Heart left ventricle (tissue), 16 donors: ENCODE measurements at places on chromosomes 5 and 9. TPM values are rescaled to one million over a fixed set of nuclear protein-coding genes. Genes with fewer than 3 reads are reported as not detected.

Gene ADGRD2
- not detected for total RNA-seq

Gene CCDC180
- 0.69 TPM for total RNA-seq

Gene SAP30L
- total RNA-seq, result 37.4 TPM

Gene MEGF10
- total RNA-seq, result 0.37 TPM

Gene FASTKD3
- total RNA-seq, result 5.8 TPM

DNA sequence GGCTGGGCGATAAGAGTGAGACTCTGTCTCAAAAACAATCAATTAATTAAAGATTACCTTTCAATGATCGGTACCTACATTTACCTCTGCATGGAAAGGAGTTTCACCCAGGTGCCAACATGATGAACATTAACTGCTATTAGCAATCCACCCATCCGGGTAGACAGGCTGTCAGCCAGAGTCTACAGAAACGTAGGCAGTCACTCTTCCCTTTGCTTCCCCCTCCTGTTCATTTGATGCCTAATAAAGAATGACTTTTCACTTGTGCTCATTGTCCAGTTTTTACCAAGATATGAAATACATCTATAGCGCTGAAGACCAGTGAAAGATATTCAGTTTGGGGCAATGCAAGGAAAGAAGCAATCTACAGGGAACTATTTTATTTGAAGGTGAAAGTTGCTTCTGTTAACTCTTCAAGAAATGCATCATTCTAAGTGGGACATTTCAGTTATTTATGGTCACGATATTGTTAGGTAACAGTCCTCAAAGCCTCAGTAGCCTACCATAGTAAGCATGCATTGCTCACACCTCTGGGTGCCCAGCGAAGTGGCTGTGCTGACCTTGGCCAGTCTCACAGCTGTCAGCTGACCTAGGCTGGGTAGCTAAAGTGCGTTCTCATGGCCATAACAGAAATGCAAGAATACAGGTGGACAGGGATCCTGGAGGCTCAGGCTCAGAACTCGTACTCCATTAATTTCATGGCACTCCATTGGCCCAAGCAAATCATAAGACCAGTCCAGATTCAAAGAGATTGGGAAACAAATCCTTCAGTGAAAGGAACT lies 87.2 kb upstream of the DMRT1 start:
- H3K4me3 ChIP-seq, result no peak overlapping the region
- peaks cover 5% of the 10 kb centered on the region for H3K4me1 ChIP-seq
- no peak for DNase-seq
- no peaks in the 10 kb centered on the region for H3K27me3 ChIP-seq
- no peaks in the 10 kb centered on the region for H3K36me3 ChIP-seq

GRCh38 chr5:16866273-16866672 lies 69.8 kb downstream of the MYO10 start:
- no peak overlapping the region for H3K4me3 ChIP-seq
- no peaks in the 10 kb centered on the region for H3K27me3 ChIP-seq
- H3K4me1 ChIP-seq, result peaks cover 5% of the 10 kb centered on the region
- no peak for DNase-seq
- no peaks in the 10 kb centered on the region for H3K36me3 ChIP-seq

- no peaks in the 10 kb centered on the region for H3K36me3 ChIP-seq
- no peak for DNase-seq
- H3K27me3 ChIP-seq, result no peaks in the 10 kb centered on the region
- H3K4me1 ChIP-seq, result no peaks in the 10 kb centered on the region
- no peak overlapping the region for H3K4me3 ChIP-seq
These were observed 89.7 kb downstream of the ELAVL2 start for GRCh38 chr9:23736293-23736692.

GRCh38 chr5:156936972-156937371 lies 26.1 kb downstream of the TIMD4 start:
- no peak overlapping the region for H3K27ac ChIP-seq
- no peak for DNase-seq
- no peaks in the 10 kb centered on the region for H3K27me3 ChIP-seq
- H3K4me3 ChIP-seq, result no peak overlapping the region

DNA sequence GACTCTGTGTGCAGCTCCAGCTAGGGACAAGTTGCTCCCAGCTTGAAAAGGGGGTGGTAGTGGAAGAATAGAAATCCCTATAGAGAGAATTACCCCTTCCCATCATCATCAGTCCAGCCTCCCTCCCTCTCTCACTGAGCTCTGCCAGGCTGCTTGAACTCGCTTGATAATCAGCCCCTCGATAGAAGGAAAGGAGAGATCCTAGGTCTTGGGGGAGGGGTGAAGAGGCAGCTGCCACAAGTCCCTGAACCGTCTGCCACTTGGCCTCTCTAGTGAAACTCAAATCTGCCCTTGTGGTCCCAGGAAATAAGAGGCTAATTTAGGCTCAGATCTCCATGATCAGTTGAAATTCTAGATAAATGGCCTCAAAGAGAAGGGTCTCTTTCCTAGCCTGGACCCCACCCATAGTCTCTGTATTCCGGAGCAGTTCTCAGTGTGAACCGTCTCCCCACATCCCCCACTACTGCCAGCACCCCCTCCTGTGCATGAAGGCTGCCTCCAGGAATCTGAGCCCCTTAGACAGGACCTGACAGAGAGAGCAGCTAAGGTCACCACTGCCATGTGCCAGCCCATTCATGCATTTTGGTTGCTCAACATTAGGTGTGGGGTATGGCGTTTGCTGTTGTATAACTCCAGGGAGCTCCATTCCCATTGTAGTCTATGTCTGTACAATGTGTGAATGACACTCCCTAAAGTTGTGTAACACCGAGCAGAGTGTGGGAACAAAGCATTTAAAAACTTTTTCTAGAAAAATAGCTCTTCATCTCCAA lies 5.5 kb downstream of the DNAJB5 start:
- peaks cover 76% of the 10 kb centered on the region for H3K4me1 ChIP-seq
- H3K36me3 ChIP-seq, result peaks cover 20% of the 10 kb centered on the region
- DNase-seq, result no peak
- peak overlapping the region; percentile 96 for H3K27ac ChIP-seq
- H3K27me3 ChIP-seq, result no peaks in the 10 kb centered on the region

DNA sequence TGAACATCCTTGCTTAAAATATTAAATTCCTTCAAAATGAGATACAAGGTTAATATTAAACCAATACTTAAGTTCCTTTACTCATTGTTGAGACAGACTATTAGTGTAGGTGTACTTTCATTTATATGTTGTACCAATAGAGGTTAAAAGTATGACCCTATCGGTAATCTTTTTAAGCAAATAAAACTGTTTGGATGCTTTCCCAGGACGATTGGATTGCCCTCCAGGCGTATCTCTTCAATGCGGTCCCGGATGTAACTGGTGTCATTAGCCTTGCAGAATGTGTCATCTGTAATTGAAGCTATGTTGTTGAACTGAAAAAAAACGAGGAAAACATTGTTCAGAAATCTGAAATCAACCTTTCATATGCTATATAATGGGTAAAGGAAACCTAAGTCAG lies 18.9 kb downstream of the OGN start:
- peak overlapping the region; percentile 30 for H3K27ac ChIP-seq
- no peak for DNase-seq
- no peaks in the 10 kb centered on the region for H3K27me3 ChIP-seq
- no peaks in the 10 kb centered on the region for H3K36me3 ChIP-seq
- no peaks in the 10 kb centered on the region for H3K4me1 ChIP-seq

- H3K4me3 ChIP-seq, result no peak overlapping the region
- H3K27ac ChIP-seq, result no peak overlapping the region
- H3K36me3 ChIP-seq, result no peaks in the 10 kb centered on the region
- H3K27me3 ChIP-seq, result no peaks in the 10 kb centered on the region
- no peak for DNase-seq
These were observed 79.0 kb upstream of the TMEM252 start for GRCh38 chr9:68619636-68620035.

DNA sequence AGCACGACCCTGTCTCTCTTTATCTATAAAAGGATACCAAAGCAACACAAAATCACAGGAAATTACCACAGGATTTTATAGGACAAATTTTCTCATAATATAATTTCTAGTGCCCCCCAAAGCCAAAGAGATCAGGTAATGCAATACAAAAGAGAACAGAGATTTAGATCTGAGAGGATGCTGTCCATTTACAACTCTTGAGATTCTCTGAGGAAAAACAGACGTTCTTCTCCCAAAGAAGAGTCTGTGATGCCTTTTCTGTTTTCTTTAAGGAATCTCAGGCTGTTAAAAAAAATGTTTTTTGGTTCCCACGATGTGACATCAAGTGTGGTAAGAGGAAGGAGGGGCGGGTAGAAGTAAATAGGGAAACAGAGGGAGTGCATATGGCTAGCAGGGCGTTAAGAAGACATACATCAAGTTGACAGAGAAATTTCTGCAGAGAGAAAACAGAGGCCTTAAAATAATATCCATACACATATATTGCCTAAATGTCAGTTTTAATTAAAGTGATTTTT lies 274.7 kb downstream of the YTHDC2 start:
- no peaks in the 10 kb centered on the region for H3K4me1 ChIP-seq
- DNase-seq, result no peak
- H3K4me3 ChIP-seq, result no peak overlapping the region

- H3K27ac ChIP-seq, result no peak overlapping the region
- H3K4me3 ChIP-seq, result peak overlapping the region; percentile 39
- no peaks in the 10 kb centered on the region for H3K36me3 ChIP-seq
- DNase-seq, result no peak
These were observed 207.0 kb downstream of the MEF2C start for GRCh38 chr5:88675708-88676636.

DNA sequence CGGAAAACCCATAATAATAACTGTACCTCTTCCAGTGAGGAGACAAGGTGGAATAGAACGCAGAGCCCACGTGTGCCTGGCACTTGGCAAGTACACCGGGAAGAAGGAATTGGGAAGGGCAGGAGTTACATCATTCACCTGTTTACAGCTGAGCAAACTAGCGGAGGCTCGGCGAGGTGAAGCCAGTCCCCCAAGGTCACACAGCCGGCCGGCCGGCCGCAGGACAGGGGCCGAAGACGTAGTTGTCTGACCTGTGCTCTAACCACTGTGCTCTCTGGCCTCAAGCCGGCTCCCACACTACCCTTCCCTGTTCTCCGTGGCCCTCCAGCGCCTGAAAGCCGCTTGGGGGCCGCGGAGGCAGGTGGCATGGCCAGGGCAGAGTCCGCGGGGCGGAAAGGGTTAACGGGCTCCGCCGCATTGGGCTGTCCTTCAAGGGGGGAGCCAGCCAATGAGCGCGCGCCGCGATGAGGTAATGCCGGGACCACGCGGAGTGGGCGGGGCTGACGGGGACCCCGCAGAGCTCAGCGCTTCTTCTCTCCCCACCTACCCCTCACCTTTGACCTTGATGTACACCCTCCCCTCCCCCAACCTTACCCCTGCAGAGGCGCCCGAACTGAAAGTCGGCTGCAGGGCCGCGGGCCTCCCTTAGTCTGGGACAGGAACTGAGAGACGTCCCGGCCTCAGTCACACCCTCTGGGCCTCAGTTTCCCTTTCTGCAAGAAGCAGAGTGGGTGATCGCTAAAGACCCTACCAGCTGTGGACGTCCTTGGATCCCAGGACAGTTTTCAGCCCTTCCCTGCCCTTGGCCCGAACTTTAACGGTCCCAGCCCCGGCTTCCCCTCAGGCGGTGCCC lies 125.1 kb downstream of the C9orf50 start:
- peak overlapping the region; percentile 62 for H3K4me3 ChIP-seq
- H3K27me3 ChIP-seq, result no peaks in the 10 kb centered on the region
- H3K4me1 ChIP-seq, result peaks cover 75% of the 10 kb centered on the region
- H3K27ac ChIP-seq, result peak overlapping the region; percentile 98
- peak; percentile 96 for DNase-seq
